ENCODE measurements at places on chromosomes 7 and 10.
A peak's percentile ranks its signal among the peaks of the same experiment; 100 is the strongest.

GRCh38 chr10:125698481-125698998 is 15.6 kb upstream of the TEX36 start:
- no peak for DNase-seq

DNA sequence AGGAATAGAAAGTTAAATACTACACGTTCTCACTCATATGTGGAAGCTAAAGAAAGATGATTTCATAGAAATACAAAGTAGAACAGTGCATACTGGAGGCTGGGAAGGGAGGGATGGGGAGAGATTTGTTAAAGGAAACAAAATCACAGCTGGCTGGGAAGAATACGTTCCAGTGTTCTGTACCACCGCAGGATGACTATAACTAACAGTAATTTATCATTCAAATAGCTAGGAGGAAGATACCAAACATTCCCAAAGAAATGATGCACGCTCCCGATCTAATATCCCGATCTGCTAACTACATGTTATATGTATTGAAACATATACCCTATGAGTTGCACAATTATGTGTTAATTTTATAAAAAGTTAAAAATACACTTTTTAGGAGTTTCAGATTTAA is 162.3 kb downstream of the ZMYND11 start:
- no peak for DNase-seq

DNA sequence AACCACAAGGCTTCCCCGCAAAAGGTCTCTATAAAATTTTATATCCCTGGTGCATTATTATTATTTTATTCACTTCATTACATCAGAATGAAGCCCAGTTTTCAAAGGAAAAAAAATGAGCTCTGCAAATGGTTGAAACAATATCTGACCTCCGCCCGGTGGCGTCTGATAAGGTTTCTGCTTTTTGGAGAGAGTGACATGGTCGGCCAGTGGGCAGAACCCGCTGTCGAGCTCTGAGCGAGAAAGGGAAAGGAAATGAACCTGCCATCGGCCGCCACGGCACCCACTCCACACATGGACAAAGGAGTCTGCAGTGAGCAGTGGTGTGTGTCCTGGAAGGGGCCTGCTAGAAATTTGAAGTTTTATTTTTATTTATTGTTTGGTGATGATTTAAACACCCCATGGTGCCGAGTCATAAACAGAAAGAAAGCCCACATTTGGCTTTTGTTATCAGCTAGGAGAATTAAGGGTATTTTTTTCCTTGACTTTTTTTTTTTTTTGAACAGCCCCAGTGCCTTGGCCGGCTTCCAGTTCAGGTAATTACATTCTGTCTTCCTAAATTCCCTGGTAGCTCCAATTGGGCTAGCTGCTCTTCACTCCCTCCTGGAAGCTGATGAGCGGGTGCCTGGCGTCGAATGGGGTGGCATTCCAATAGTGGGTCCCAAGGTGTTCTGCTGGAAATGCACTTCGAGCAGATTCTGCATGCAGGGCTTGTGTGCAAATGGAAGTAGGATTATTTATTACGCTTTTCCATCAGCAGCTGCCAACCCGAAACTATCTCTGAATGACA is 149.4 kb upstream of the MKI67 start:
- no peak for DNase-seq

DNA sequence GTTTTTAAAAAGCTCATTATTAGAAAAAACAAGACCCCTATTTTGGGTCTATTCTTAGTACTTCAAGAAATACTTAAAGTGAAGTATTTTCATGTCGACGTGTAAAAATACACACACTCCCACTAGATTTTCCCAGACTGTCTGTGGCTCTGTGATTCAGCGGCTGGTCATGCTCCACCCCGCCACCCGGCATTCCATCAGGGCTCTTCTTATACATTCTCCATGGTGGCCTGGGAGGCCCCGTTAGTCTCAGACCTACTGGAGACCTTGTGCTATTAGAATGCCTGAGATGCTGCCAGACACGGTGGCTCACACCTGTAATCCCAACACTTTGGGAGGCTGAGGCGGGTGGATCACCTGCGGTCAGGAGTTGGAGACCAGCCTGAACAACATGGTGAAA is 13.1 kb downstream of the TECPR1 start:
- no peak for DNase-seq

GRCh38 chr10:13099144-13099665 is 758 bp upstream of the OPTN start:
- DNase-seq: peak; percentile 26

- no peak for DNase-seq
Observed at GRCh38 chr10:31299119-31299518, 19.9 kb upstream of the ZEB1 start.

DNA sequence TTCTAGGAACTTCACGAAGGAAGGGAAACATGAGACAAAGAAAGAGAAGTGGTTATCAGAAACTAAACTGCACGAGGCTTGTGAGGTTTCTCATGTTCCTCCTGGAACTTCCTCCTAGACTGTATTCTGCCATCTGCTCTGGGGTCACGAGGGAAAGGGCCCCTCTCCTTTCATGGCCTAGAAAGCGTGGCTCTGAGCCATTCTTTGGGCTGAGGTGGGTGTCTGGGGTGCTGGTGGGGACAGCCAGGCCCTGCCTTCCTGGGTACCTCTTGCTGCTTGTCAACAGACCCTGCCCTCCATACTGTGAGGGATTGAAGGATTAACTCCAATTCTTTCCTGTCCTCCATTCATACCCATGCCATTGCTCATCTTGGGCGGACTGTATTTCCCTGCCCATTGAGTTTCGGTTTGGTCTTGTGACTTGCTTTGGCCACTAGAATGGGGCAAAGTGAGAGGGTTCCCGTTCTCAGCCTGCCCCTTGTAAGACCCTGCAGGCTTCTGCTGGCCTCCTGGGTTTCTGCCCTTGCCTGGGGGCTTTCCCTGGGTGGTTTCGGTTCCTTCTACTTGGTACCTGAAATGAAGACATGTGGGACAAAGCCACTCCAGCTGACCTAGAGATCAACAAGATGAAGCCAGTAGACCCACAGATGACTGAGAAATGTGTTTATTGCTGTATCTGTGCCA is 14.9 kb upstream of the GIMAP8 start:
- DNase-seq: no peak
